Fibroblast of skin of back (primary cell): ENCODE measurements at places on chromosomes 2 and 18.

DNA sequence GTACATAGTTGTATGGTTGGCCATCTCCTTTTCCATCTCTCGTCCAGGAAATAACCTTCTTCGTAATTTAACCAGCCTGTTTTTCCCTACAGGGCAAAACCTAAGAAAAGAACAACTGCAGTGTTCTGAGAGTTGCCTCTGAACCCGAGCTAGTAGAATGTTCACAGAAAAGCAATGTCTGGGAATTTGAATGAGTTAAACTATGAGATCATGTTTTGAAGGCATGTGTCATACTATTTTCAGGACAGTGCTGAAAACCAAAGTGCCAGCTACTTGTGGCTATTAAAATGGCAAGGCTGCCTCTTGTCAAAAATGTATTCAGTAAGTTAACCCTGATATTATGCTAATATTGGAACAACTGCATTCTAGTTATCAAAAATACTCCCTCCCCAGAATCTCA is 482.9 kb upstream of the SPRED2 start:
- DNase-seq = no peak

DNA sequence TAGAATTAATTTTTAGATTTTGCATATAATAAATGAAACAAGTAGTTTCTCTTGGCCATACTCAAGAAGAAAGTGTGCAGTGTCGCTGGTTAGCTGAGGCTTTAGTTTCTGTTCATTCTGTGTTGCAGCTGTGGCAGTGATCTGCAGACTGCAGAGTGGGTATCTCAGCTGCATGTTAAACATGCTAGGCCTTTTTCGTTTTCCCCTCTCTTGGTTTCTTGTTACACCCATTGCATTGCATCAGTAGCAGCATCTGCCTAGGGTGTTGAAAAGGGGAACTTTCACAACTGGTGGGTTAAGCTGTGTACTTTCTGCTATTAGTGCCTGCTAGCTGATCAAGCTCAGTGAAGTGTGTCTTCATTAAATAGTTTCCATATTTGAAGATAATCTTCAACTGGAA is 51.3 kb downstream of the ACSL3 start:
- no peak for DNase-seq

GRCh38 chr2:133568172-133568571 is at the start of gene NCKAP5:
TSS of gene NCKAP5 (minus strand) at chr2:133568463. CDS start at chr2:133517526, 50,937 bp downstream.
- peak; percentile 72 for DNase-seq

GRCh38 chr2:145012806-145013205 is 492.9 kb upstream of the ZEB2 start:
- no peak for DNase-seq

DNA sequence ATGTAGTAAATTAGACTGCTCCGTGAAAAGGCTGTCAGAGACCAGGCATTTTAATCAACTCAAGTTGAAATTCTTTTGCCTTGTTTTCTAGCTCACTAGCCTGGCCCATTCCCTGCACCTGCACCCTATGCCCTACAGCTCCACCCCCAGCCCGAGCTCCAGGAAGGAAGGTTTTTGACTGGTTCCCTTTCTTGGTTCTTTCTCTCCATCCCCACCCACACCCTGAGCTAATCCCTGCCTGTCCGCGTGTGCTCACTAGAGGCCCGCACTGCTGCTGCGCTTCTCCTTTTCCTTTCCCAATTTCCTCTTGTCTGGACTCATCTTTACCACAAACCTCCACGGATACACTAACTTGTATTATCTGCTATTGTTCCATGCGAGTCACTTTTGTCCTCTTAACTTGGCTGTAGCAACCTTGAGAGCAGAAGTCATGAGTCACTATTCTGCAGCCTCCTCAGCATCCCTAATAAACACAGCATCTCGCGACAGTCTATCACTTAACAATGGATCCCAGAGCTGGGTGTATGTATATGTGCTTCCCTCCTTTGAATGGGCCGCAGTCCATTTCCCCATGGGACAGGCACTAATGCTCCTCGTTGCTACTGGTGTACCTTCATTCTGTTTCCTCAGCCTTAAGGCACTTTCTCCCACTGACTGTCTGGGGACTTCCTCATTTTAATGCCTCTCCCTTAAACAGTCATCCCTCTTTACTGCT is 36.5 kb downstream of the COLEC12 start:
- peak; percentile 63 for DNase-seq

DNA sequence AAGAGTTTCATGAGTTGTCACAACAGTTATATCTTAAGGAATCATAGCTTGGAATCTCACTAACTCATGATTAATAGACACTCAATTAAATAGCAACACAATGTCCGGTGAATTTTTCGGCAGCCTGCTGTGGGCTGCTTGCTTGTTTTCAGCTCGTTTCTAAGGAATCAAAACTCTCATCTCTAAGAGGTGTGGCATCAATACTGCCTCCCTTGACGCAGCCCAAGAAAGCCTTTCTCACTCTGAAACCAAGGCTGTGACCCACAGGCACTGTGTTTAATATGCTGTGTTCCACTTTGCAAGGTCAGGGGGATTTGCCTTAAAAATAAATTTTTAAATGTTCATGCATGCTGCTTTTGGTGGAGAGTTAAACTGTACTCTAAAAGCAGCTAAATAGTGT is 5.4 kb downstream of the DCC start:
- no peak for DNase-seq

- DNase-seq = no peak
These were observed 203.4 kb downstream of the NEDD4L start for GRCh38 chr18:58247363-58247834.

- DNase-seq = no peak
These were observed 787.8 kb upstream of the LINC00305 start for GRCh38 chr18:64936671-64937070.

GRCh38 chr2:19235308-19235707 is 123.1 kb downstream of the OSR1 start:
- no peak for DNase-seq

DNA sequence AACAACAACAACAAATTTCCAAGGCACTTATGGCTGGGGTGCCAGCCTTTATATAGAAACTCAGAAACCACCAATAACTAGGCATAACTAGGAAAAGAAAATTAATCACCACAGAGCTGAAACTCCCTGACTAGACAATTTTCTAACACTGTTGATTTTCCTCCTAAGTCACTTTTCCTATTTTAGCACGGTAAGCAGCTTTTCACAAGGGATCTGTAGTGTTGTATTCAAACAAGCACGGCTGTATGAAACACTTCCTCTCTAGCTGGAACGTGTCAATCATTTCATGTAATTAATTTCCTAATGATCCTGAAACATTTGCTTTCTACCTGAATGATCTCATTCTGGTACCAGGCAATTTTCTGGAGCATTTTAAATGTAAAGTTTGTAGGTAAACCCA is 645.0 kb downstream of the IRS1 start:
- no peak for DNase-seq

DNA sequence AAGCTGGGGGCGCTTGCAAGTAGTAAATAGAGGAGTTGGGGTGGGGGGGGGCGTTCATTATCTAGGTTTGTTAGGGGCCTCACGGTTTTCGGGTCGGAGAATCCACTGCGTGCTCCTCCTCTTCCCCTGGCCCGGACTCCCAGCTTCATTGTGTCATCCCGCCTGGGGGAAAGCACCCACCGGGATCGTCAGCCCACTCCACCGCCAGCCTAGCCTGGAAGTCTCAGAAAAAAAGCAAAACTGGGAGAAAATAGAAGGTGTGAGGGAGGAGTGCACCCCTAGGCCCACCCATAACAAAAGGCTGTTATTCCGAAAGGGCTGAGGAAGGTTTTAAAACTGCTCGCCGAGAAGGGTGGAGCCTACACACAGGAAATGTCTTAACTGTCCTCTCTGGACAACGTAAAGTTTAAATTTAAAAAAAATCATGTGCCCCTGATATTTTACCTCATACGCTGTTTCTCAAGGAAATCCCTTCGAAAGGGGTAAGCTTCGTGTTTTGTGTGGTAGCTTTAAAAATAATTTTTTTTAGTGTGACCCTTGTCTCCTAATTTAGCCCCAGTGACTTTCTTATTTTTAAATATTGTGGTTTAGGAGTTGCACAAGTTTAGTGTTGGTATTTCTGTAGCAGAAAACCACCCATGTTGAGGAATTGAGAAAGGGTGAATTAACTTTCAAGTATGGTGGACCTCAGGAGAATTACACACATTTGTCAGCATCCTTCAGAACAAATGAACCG is 104.2 kb downstream of the SPTBN1 start:
- DNase-seq = peak; percentile 80

DNA sequence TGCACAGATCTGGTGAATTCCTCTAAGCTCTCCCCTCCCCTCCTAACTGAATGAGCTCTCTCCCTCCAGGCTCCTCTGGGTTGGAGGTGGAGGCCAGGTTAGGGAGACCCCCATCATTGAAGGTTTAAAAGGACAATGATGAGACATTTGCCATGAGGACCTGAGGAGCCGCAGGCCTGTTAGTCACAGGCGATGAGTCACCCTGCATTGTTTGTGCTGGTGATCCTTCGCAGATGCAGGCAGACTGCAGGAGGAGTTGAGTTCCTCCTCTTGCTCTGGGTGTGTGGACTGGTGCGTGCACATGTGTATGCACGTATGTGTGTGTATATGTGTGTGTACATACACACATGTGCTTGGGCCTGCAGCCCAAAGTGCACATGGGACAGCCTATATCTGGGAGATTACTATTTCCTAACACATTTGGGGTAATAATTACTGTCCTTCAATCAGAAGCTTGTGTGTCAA is 42.0 kb downstream of the MCFD2 start:
- peak; percentile 97 for DNase-seq

DNA sequence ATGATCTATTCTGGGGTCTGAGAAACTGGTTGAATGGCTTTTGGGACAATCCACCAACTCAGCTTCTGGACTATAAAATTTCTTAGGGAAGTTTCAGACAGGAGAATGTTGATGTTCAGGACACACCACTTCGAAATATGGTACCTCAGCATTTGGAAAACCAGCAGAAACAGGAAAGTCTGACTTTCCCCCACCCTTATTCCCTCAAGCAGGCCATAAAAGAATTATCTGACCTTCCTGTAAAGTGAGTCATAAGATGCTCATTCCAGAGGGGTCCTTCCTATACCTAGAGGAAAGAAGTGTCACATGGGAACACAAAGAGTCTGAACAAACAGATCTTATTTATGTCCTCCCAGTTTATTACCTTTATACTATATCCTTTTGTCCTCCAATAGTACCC is 415.0 kb downstream of the CPS1 start:
- DNase-seq = no peak

DNA sequence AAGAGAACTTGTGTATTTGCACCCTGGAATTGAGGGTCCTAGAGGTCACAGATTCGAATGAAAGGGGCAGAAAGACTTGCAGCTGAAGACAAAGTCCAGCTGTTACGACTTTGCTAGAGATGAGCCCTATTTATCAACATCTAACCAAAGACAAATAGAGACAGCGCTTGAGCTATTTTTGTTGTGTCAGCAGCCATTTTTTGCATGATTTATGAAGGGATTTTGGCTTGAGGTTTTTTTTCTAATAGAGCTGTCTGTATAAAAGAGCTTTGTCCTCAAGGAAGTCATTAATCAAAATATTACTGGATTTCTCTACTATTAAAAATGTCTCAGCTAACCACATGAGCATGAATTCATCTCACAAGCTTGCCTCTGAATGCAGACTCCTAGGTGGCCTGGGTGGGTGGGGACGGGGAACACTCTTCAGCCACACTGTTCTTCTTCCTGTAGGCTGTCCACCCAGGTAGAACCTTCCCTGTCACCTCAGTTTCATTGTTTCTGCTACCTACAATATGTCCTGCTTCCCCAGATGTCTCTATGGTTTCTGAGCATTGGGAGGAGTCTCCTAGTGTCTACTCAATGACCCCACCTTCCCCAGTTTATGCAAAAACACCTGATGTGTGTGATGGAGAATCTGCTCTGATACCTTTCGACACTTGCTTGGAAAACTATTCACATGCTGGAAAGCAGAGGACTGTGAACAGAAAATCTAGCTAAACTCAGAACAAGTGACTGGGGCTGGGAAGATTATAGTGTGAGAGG is 7.2 kb upstream of the CD226 start:
- DNase-seq = no peak

DNA sequence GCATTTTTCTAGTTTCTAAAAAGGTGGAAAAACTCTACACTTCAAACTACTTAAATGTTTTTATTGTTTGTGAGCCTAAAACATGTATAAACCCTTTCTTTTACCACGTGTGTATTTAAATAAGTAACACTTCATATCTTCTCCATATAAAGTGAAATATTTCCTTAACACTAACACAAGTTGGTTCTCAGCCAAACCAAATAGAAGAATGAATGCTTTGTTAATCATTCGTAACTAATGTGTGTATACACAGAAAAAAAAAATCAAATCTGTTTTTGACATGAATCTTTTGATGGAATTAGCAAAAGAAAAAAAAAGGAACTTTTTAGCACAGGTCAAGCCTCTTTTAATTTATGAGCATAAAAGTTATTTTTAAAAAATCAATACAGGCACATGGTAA is 89.3 kb downstream of the EHBP1 start:
- peak; percentile 75 for DNase-seq

GRCh38 chr2:2325516-2325915 is 5.6 kb downstream of the MYT1L start:
- no peak for DNase-seq

DNA sequence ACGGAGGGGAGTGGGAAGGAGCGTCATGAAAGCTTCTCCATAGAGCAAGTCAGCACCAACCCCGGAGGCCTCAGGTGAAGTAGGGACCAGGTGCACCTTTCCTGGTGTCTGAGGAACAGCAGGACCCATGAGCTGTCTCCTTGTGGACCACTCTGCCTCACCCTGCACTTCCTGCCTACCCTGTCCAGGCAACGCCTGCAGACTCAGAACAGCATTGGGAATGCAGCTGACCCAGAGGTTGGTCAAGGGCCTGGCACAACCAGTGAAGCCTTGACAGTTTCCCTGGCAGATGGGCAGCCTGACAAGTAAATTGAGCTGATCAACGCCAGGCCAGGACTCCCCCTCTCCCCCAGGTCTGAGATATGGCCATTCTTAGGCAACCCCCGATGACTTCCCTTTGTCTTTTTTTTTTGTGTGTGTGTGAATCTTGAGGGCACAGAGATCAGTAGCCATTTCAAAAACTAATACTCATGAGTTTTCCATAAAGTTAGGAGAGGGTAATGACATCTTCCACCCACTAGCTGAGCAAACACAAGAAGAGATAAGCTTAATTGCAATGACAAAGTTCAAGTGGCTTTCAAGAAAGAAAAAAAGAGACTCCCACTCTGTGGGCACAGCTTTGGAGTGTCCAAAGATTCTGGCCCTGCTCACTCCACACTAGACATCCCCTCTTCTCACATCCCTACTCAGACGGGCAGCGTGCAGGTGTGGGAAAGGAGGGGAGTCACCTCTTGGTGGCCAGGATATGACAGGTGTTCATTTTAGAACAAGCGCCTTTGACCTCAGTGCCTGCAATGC is 3.5 kb upstream of the FABP1 start:
- DNase-seq = no peak

- DNase-seq = peak; percentile 73
These were observed 419.4 kb downstream of the MEIS1 start for GRCh38 chr2:66854298-66854697.

DNA sequence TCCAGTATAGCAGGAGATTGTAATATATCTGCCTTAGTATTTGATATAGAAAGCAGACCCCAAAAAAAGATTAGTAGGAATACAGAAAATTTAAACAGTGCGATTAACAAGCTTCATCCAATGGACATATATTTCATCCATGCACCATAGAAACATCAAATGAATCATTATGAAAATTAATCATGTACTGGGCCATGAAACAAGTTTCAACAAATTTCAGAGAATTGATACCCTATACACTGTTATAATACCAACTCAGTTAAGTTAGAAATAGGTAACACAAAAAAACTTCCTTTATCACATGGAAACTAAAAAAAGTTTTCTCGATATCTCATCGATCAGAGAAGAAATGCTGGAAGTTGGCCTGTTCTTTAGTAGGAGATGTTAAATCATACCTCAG is 192.1 kb upstream of the STON1 start:
- no peak for DNase-seq
